ENCODE measurements at places on chromosomes 1 and 21. TPM values are rescaled to one million over a fixed set of nuclear protein-coding genes. Genes with fewer than 3 reads are reported as not detected.

- no peaks in the 10 kb centered on the region for H3K36me3 ChIP-seq
- no peak overlapping the region for H3K27ac ChIP-seq
- no peak for DNase-seq
- no peaks in the 10 kb centered on the region for H3K4me1 ChIP-seq
- H3K27me3 ChIP-seq, result peaks cover 37% of the 10 kb centered on the region
These were observed 3.8 kb upstream of the KRTAP19-8 start for GRCh38 chr21:31042080-31042464.

DNA sequence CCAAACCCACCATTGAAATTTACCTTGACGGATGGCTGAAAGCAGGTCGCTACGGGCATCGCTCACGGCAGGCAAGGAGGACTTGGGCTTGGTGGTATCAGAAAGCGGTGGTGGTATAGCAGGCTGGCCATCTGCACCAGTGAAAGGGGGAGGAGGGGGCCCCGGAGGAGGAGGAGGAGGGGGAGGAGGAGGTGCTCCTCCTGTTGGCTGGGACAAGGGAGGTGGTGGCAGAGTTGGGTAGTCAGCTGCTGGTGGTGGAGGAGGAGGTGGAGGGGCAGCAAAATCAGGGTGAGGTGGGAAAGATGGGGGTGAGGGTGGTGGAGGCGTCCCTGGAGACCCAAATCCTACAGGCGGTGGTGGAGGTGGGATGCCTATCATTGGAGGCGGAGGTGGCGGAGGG, 17.2 kb downstream of the GPR3 start:
- no peak for DNase-seq
- no peak overlapping the region for H3K4me3 ChIP-seq
- H3K27me3 ChIP-seq, result no peaks in the 10 kb centered on the region
- H3K36me3 ChIP-seq, result peaks cover 99% of the 10 kb centered on the region
- H3K27ac ChIP-seq, result no peak overlapping the region

DDI2 gene
- 26.6 TPM for total RNA-seq

CD247 gene
- total RNA-seq, result not detected
